Stimulated activated CD4-positive, alpha-beta T cell treated with anti-CD3 and anti-CD28 coated beads, Interleukin-12 subunit alpha, Interleukin-12 subunit beta, amount 100 ng/mL, for 24 hours (primary cell): ENCODE measurements at places on chromosomes 3 and 15.

DNA sequence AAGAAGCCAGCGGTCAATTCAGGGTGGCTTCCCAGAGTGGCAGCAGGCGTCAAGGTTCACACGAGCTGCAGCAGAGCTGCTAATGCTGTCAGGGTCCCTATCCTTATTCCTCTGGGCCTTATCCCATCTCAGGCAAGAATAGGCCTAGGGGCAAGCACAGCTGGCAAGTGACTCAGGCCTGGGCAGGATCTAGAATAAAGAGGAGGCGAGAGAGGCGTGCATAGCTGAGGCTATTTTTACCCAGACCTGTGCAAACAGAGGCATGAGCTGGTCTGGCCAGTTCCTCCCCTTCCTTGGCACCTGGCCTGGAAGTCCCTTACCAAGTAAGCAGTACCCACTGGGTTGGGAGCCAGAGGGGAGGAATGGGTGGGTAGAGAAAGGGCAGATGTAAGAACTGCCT, 12.2 kb upstream of the VIPR1 start:
- no peak for DNase-seq

- DNase-seq = no peak
Observed at GRCh38 chr3:184314700-184315542, 515 bp downstream of the EIF4G1 start.

DNA sequence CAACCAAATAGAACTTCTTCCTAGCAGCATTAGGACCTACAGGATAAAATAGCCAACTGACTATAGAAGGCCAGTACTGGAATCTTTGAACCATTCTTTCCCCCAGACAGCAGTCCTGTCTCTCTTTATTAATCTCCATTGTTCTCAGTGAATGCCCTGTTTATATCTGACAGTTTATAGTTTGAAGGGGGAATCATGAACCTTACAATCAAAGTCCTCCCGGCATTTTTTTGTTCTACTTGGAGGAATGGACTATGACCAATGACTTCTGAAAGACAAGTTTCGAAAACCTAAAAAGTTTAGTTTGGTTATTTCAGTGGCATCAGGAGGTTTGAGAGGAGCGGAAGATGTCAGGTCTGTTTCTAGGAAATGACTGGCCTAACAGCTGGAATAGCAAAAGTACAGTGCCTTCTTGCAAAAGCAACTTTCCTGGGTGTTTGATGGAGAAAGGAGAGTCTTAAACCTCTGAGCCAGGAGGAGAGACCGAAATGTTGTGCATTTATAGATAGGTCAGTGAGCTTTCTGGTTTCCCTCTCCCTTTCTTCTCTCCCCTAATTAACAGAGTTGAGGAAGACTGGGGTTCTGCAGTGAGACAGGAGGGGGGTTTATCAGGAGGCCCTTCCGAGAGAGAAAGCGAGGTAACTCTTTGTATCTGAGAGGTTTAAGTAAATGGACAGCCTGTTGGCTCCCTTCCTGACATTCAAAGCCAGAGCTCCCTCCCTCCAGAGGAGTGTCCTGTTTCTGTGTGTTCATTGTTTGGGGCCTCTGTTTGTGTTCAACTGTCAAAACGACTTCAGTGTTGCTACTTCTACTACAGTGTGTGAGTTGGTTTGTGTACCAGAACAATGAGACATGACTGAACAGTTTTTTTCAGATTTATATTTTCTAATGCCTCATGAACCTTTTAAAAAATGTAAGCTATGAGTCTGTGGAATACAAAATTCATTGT, 383.0 kb upstream of the RARB start:
- no peak for DNase-seq

GRCh38 chr3:143273975-143274690, 154.6 kb downstream of the CHST2 start:
- no peak for DNase-seq

GRCh38 chr15:47586653-47587224, 130.6 kb upstream of the SEMA6D start:
- no peak for DNase-seq

GRCh38 chr3:52636673-52637072, 49.0 kb downstream of the PBRM1 start:
- no peak for DNase-seq

DNA sequence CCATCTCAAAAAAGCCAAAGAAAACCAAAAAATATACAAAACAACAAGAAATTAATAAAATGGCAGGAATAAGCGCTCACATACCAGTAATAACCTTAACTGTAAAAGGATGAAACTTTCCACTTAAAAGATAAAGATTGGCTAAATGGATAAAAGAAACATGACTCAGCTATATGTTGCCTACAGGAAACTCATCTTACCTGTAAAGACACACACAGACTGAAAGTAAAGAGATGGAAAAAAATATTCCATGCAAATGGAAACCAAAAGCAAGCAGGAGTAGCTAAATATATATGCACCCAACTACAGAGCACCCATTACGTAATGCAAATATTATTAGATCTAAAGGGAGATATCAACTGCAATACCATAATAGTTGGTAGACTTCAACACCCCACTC, 49.7 kb downstream of the ADAM10 start:
- no peak for DNase-seq

GRCh38 chr3:54550221-54550977, 377.5 kb downstream of the LRTM1 start:
- DNase-seq = no peak

DNA sequence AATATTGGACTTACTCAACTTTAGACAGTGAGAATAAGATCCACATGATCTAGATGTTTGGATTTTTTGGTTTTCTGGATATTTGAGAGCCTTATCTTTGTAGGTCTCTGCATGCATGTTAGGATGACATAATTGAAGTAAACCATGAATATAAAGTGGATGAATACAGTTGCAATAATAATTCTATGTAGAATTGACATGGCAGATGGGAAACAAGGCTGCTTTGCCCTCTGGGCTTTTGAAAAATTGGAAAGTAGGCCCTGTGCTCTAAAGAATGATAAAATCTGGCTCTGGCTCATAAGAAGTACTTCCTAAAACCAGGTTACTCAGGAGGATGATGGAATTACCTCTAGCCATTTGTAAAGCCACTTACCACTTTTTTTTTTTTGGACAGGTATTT, 86.9 kb downstream of the ZNF609 start:
- DNase-seq = no peak

GRCh38 chr3:105051972-105052371, 314.7 kb upstream of the ALCAM start:
- no peak for DNase-seq

- peak; percentile 56 for DNase-seq
Observed at GRCh38 chr15:34366271-34367065, 528 bp downstream of the LPCAT4 start.

- DNase-seq = no peak
Observed at GRCh38 chr15:38373016-38373415, 80.9 kb upstream of the FAM98B start.

DNA sequence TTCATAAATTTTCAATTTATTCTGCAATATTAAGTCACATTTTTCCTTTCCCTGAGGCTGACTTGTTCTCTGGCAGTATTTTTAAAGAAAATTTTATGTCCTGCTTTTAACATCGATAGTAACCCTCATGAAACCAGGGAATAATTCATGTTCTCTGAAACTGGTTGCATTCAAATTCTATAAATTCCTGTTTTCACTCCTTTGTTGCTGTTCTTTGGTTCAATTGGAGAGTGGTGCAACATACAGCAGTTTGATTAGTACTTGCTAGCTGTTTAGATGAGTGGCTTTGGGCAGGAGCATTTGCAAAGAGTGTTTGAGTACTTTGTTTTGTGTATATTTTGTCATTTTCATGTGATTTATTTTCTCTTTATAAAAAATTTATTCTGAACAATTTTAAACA, 19.2 kb downstream of the ZIC1 start:
- DNase-seq = no peak

DNA sequence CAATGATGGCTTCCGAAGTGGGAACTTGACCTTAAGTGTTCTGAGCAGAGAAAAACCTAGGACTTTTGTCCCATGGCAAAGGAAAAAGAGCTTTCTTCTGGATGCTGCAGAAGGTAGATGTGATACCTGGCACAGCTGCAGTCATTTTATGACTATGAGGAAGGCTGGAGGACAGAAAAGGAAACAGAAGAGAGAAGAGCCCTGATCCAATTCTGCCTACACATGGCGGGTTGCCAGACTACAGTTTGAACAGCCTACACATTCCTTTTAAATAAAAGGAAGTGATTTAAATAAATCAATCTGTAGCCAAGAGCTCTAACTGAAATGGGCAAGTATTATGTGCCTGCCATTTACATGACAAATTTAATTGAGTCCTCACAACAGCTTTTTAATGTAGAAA, 43.6 kb upstream of the CHRNB4 start:
- DNase-seq = no peak

DNA sequence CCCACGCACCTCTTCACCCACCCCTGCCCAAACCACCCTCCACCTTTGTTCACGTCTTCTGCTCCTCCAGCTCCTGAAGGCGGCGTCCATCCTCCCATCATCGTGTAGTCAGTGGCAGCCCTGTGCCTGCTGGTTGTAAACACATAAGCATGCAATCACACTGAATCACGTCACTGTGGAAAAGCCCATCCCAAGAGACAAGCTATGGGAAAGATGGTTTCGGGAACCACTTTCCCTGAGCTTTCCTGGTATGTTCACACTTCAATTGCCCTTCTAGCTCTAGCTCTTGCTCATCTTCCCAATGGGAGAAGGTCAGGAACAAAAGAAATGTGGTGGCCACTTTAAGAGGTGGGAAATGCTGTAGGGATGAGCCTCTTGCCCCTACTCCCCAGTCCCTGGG, 14.4 kb upstream of the GOLGA8J start:
- no peak for DNase-seq

DNA sequence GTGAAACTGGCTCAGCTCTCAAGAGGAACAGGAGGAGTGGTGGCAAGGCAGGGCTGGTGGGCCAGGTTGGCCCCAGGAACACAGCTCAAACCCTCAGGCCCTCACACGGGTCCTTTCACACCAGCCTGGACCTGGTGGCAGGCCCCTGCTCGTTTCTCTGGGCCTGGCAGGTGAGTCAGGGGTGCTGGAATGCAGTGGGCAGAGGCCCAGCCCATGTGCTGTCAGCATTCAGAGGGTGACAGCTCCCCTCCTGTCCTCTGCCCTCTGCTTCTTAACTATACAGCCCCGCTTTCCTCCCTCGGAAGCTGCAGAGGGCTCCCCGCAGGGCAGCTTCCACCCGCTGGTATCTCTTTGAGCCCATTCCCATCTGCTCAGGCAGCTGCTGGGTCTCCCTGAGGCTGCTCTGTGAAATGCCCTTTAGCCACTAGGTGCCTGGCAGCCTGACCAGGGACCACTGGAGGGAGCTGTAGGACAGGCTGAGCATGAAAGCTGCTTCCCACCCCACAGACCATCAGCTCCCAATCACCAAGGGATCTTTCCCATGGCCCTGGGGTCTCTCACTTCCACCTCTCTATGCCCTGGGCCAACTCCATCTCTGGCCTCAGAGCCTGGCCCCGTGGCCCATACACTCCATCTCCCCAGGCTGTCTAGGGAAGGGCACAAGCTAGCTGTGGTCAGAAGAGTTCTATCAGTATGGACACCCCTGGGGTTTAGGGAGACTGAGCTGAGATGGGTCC, 24.8 kb downstream of the SHF start:
- DNase-seq = peak; percentile 33

DNA sequence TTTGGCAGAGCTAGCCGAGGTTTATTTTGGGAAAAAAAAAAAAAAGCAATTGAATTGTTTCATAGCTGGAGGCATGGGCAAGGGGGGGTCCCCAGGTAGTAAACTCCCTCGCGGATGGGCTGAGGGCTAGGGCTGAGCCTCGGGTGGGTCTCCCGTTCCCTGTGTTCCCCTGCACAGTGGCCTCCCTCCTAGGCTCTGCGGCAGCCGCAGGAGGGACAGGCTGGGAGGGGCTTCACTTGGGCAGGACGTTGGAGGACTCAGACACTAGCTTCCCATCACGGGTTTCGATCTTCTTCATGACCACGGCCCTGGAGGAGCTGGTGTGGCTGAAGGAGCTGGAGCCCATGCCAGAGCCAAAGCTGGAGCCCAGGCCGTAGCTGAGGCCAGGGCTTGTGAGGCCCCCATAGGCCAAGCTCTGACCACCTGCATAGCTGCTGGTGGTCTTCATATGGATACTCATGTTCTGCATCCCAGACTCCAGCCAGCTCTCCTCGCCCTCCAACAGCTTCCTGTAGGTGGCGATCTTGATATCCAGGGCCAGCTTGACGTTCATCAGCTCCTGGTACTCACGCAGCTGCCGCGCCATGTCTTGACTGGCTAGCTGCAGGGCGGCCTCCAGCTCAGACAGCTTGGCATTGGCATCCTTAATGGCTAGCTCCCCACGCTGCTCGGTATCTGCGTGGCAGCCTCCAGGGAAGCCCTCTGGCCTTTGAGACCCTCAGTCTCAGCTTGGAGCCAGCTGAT, 64.0 kb upstream of the CDAN1 start:
- DNase-seq = no peak

DNA sequence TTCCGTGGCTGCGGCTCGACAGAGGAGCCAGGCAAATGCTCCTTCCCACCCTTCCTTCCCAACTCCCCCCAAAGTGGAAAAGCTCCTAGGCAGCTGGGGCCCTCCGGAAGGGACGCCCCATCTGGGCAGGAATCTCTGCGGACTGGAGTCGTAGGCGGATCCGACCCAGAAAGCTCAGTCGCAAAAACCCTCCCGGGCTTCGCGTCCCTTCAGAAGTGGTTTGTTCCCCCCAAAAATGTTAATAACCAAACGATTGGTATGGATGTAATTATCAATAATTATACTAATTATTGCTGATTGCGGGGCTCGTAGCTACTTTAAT, 3.8 kb downstream of the RNU6-1 start:
- DNase-seq = no peak

DNA sequence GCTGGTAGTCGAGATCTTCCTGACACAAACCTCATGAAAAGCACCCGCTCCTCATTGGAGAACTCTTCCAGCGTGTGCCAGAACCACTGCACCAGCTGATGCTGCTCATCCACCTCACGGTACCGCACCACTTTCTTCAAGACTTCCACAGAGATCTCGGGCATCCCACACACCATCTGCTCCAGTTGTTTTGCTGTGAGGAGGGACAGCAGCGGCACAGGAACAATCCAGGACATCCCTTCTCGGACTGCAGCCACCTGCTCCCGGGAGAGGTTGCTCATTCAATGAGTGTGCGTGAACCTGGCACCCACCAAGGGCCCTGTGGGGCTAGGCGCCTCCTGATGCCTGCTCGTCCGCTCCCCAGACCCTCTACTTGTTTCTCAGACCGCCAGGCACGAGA, 15.1 kb downstream of the FBXL22 start:
- DNase-seq = no peak

- DNase-seq = no peak
Observed at GRCh38 chr15:78177447-78177873, 28.3 kb downstream of the IDH3A start.

- DNase-seq = no peak
Observed at GRCh38 chr15:81188354-81188753, 8.3 kb upstream of the IL16 start.

DNA sequence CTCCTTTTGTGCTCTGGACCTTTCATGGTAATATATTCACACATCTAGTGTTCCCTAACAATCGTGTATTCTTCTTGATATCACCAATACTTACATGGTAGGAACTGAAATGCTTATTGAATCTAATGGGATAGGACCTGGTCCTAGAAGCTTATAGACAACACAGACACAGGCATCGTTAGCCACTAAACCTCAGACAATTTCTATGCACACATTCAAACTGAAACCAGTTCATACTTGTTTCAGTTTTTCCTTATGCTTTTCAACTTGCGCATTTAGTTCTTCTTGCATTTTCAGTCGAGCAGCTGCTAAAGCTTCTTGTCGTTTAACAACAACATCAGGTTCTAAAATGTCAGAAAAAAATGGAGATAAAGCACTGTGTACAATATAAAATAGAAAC, 2.3 kb downstream of the SELENOS start:
- DNase-seq = no peak

- peak; percentile 51 for DNase-seq
Observed at GRCh38 chr15:61835496-61836106, 224.6 kb downstream of the VPS13C start.

- DNase-seq = no peak
Observed at GRCh38 chr3:16240229-16241023, 24.3 kb downstream of the DPH3 start.
